ENCODE measurements at places on chromosomes 3 and 15.

DNA sequence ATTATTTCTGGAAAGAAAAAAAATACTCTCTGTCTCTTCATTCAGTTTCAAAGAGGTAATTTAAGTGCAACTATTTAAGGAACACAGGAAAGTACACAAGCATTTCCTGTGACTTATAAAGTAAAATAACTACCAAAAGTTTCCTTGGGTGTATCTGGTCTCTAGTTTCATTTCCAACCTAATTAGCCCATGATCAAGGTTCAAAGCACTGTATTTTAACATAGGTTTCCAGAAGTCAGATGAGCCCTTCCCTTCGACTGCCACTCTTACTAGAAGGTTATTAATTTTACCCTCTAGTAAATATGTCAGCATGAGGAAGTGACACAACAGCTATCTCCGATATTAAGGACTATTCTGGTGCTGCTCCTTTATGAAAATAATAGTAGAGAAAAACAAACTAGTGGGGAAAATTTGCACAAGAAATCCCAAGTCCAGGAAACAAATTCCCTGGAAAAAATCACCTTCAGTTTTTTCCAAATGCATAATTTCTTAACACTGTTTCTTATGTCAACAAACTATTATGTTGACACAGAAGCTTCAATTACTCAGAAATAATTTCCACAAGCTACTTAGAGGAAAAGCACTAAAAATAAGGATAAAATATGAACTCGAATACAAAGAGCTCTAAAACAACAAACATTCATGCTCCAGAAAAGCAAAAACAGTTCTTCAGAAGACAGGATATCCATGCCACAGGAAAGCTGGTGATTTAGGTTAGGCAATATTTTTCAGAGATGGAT is 35.3 kb downstream of the CCPG1 start:
- no peak for DNase-seq

GRCh38 chr15:52790941-52791751 is 1.0 kb upstream of the ONECUT1 start:
- DNase-seq: no peak

- no peak for DNase-seq
These were observed 37.2 kb downstream of the IDH2 start for GRCh38 chr15:90064911-90065681.

- DNase-seq: no peak
These were observed 87.4 kb downstream of the FNDC3B start for GRCh38 chr3:172126741-172127140.

DNA sequence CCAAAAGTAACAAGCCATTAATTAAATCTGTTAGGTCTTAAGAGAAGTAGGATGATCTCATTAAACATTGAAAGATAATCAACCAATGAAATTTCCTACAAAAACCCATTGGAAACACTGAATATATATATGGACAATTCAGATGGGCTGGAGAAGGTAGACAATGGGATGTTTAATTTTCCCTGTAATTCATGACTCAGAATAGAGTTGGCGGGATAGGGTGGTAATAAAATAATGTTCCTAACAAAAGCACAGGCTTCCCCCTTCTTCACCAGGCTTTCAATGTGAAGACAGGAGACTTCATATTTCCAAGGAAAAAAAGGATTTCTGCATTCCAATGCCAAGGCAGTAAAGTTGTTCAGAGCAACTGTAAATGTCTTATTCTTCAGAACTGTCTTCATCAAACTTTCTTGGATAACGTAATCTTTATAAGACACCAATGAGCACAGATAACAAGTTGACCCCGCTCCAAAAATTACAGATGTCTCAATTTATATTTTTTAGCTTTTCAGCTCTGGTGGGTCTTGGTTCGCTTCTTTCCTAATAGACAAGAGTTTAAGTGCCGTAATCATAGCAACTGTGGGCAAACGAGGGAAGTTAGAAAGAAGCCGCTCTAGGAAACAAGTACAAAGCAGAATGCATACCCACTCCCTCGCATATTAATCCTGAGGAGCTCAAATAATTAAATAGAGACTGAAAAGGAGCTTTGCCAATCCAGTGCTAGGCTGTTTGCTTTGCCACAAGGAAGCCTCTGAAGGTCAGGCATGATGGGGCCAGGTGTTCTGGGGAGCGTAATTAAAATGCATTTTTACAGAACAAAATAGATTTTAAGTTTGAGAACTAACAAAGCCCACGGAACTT is 377.0 kb downstream of the FOXP1 start:
- DNase-seq: no peak

DNA sequence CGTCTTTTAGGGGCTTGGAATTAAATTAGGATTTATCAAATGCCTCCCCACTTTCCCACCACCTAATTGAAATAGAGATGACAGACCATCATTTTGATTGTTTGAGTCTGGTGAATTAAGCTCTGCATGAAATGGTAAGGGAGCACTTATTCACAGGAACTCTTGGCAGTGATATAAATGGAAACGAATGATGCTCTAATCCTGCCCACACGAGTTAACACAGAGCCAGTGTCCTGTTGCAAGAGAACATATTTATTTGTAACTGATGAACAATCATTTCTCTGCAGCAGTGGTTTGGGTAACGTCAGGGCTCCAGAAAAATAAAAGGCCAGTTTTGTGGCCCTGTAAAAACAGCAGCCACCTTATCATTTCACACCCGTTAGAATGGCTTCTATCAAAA is 163.3 kb downstream of the FEZF2 start:
- no peak for DNase-seq

DNA sequence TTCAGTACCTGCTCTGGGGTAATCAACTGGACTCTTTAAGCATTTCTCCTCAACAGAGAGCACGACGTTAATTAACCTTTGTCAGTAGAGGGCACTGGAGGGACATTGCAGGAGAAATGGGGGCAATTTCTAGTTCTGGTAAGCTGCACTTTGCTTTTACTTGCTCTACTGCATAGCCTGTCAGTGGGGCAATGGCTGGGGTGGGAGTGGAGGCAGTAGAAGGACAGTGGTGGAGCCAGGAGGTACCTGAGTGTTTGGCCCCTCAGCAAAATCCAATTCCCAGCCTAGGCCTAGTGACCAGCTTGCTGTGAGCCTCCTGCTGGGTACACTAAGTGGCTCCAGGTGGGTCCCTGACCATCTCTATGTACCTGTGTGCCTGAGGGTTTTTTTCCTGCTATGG is 18.3 kb upstream of the MED12L start:
- DNase-seq: no peak

GRCh38 chr3:41369838-41370237 is 170.5 kb downstream of the CTNNB1 start:
- no peak for DNase-seq

DNA sequence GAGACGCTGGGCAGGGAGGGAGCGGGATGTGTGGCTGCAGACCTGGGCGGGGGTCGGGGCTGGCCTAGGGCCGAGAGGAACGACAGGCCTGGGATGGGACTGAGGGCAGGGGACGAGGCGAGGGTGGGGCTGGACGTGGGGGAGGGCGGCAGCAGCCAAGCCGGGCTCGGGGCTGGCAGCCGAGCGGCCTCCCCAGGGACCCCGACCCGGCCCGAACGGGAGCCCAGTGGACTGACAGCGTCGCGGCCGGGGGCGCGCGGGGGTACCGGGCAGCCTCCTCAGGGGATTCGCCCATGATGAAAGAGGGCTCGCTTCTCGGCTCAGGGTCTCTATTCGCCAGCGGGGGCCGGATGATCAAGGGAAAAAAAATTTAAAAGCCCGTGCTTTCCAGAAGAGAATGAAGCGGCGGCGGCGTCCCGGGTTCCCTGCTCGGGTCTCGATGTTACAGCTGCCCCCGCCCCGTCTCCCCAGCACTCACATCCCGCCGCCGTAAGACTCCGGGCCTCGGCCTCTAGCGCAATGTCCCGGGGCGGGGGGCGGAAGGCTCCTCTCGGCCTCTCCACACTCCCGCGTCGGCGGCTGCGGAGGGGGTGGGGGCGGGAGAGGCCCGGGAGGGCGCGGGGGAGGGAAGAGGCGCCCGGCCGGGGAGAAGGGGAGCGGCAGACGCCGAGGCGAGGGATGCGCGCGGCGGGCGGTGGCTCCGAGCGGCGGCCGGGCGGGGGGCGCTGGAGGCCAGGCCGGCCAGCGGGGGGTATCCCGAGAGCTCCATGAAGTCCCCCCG is 4.3 kb downstream of the PTH1R start:
- DNase-seq: no peak

GRCh38 chr15:39748276-39748675 is 34.4 kb downstream of the FSIP1 start:
- DNase-seq: no peak

DNA sequence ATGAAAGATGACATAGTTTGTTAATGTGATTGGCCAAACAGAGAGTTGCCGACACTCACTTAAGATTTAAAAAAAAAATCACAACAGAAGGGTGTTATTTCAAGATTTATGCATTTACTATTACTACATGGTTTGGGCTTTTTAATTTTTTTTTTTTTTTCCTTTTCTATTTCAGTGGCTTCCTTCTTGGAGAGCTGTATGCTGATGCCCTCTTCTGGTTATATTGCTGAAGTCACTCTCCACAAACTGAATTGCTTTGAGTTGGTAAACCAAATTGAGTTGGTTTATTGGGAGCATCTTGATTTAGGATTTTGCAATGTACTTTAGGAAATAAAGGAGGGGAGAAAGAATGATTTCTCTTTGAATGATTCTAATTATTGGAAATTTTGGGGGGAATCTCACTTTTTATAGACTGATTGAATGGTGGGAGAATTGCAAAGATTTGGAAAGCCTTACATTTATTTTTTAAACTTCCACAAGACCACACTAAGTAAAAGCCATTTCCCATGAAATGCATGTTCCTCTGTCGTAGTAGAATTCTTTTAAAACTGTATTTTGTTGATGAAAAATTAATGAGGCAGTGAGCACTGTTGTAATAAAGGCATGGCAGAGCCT is 186.6 kb upstream of the FEZF2 start:
- DNase-seq: no peak

DNA sequence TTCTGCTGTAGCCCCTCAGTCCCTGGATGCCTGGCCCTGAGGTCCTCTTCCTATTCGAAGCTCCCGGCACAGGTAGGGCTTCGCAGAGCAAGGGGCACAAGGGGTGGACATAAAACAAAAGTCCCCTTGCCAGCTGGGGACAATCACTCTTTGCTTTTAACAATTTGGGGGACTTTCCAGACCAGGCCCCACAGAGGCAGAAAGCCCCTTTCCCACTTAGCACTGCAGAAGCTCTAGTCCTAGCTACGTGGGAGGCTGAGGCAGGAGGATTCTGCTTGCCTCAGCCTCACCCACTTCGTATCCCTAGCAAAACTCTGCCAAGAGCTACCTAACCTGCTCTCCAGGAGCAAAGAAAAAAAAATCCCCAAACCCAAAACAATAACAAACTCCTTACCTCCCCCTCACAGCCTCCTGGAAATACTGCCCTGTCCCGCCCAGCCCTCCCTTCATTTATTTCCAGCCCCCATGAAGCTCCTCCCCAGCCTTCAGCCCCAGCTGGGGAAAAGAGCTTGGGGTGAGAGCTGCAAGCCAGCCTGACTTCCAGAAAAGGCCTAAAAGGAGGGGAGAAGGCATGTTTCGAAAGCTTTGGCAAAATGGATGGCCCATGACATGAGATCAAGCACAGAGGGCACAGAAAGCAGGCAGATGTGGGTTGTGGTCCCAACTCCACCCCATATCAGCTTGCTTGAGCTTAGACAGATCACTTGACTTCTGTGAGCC is at the start of gene CIDEC:
CIDEC (minus strand) TSS at position 424 of the 720 bp plus-strand sequence. CDS start 1,767 bp downstream, outside the sequence.
- DNase-seq: no peak

- no peak for DNase-seq
These were observed 138.7 kb downstream of the RPL22L1 start for GRCh38 chr3:170731281-170731680.

DNA sequence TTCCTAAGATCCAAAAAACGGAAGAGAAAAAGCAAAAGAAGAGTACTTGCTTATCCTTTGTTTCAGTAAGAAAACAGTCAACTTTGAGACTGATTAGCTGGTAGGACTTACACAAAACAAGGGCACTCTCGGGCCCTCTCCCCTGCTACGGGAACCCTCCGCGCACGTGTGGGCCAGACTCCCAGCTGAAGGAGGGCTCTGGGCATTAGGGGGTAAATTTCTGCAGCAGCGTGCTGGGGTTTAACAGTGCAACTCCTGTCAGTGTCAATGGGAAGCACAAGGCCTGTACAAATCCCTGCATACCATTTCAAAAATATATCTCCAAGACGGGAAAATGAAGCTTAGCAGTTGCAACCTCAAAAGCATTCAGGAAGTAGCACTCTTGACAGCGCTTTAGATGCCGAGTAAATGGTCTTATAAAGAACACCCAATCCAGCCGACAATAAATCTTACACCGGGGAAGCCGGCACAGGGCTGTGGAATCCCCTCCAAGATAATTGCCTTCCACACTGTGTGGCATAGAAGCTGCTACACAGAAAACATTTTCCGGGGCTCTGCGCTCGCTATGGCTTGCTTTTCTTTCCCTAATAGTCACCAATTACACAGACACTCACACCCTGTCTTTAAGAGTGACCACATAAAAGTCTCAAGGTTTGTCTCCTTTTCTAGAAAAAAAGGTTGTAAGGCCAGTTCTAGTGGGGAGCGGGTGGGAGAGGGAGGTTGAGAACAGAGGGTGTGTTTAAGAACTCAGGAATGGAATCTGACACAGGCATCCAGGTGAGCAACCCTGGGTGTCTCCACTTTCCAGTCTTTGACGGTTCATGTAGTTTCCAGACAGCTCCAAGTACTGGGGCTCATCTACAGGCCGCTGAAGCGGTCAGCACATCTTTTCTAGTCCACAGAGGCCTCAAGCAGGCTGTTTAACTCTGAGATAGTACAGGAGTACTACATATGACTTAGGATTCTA is 512.7 kb downstream of the FOXP1 start:
- DNase-seq: no peak

DNA sequence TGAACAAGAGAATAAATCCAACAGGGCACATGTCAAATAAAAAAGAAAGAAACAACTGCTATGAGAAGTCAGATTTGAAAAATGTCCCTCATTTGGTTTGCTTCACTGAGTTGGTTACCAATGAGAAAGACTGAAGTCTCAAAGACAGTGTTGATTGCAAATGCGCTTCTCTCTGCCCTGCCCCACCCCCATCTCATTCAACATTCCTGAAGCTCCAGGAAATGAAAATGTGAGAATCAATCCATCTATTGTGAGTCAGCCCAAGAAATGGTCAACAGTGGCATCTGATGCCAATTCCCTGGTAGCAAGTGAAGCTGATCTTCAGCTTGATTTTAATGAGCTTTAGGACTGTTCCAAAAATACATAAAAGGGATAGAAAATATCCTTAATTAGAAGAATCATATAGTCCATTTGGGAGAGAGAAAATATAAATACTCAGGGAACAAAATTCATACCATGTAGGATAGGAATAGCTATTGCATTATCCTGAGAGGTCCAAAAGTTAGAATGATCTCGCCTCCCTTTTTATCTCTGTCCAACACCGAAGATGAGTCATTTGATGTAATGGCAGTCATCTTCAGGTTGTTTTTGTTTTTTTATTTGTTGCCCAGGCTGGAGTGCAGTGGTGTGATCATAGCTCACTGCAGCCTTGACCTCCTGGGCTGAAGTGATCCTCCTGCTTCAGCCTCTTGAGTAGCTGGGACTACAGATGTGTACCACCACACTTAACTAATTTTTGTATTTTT is 200.3 kb upstream of the UMPS start:
- no peak for DNase-seq

- DNase-seq: no peak
These were observed 256.6 kb upstream of the NR2F2 start for GRCh38 chr15:96073908-96074307.

- DNase-seq: no peak
These were observed at the start of gene PAK6 for GRCh38 chr15:40238532-40239403. TSS of gene PAK6 (plus strand) at chr15:40239063. CDS start at chr15:40264786, 25,723 bp downstream.
